ENCODE measurements at places on chromosomes 6 and 20.
A peak's percentile ranks its signal among the peaks of the same experiment; 100 is the strongest.

GRCh38 chr20:38221119-38221589 lies 39.4 kb downstream of the KIAA1755 start:
- peak; percentile 58 for DNase-seq

GRCh38 chr6:28738396-28738765 lies 185.4 kb downstream of the TRIM27 start:
- DNase-seq: no peak

DNA sequence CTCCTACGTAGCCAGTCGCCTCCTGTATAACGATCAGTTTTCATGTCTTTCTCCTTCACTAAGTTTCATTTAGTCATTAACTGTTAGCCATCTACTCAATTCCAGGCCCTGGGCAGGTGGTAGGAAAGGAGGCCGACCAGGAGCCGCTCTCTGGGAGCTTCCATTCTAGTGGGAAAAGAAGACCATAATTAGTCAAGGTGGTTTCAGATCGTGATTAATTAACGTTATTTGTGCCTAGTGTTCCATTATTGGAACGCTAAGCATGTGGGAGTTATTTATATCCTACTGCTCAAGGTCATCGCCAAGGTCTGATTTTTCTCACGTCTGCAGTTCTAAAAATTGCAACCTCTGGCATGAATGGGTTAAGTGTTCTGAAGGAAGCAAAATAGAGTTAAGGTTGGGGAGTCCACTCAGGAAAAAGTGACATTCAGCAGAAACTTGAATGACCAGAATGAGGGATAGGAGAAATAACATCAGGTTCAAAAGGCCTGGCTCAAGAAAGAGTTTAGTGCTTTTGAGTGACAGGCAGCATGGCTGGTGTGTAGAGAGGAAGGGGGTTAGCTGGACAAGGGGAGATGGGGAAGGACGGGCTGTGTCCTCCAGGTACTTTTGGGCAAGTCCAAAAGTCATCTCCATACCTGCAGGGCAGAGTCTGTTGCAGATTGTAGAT lies 812 bp downstream of the SLC9A8 start:
- DNase-seq: no peak

- no peak for DNase-seq
Measured at GRCh38 chr6:156925718-156926607, 148.8 kb downstream of the ARID1B start.

GRCh38 chr6:69489970-69490369 lies 306.8 kb downstream of the LMBRD1 start:
- DNase-seq: no peak

DNA sequence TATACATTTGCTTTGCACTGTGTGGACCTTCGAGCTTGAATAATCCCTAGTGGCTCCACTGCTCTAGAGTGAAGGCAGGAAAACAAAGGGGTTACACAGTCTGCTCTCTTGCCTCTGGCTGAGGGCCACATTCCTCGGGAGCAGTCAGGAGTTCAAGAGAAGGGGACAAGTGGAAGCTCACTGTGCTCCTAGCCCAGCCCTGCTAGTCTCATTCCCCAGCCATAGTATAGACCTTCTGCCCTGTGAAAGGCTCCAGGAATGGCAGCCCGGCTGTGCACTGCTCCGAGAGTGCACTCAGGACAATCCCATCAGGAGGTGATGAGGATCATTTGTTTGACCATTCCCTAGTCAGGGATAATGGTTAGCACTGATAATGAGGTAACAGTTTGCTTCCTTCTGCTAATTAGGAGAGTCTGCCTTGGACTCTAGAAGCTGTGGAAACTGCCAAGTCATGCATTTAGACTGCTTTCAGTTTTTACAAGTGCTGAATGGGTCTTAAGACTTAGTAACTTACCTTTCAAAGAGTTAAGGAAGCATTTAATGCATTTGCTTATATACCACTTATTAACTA lies 8.5 kb downstream of the IYD start:
- DNase-seq: no peak

GRCh38 chr6:35662999-35663398 lies 25.7 kb downstream of the FKBP5 start:
- DNase-seq: no peak

GRCh38 chr6:7252390-7252789 lies 60.6 kb downstream of the SSR1 start:
- DNase-seq: no peak

DNA sequence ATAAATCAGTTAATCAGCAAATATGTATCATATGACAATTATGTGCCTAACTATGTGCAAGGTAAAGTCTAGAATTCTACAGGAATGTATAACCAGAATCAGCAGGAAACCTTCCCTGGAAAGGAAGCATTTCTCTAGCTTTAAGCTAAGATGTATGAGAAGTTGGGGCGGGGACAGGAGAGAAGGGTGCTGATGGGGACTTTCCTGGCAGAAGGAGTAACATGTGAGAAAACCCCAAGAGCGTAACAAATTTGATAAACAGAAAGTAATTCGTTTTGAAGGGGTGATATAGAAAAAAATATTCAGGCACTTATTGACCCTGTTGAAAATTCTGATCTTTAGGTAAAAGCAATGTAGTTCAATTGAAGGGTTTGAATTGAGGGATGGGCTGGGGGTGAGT lies 226.1 kb downstream of the KHDRBS2 start:
- DNase-seq: no peak

- no peak for DNase-seq
Measured at GRCh38 chr6:8557014-8557748, 121.8 kb upstream of the SLC35B3 start.

DNA sequence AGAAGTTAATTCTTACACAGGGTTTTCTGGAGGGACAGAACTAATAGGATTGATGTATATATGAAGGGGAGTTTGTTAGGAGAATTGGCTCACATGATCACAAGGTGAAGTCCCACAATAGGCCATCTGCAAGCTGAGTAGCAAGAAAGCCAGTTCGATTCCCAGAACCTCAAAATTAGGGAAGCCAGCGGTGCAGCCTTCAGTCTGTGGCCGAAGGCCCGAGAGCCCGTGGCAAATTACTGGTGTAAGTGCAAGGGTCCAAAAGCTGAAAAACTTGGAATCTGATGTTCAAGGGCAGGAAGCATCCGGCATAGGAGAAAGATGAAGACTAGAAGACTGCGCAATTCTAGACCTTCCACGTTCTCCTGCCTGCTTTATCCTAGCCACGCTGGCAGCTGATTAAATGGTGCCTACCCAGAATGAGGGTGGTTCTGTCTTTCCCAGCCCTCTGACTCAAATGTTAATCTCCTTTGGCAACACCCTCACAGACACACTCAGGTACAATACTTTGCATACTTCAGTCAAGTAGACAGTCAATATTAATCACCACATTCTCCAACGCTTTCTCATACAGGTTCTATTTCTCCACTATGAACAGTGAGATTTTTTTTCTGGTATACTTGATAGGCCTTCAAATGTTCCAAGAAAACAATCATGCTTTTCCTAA lies 357.0 kb downstream of the LAMA2 start:
- no peak for DNase-seq

DNA sequence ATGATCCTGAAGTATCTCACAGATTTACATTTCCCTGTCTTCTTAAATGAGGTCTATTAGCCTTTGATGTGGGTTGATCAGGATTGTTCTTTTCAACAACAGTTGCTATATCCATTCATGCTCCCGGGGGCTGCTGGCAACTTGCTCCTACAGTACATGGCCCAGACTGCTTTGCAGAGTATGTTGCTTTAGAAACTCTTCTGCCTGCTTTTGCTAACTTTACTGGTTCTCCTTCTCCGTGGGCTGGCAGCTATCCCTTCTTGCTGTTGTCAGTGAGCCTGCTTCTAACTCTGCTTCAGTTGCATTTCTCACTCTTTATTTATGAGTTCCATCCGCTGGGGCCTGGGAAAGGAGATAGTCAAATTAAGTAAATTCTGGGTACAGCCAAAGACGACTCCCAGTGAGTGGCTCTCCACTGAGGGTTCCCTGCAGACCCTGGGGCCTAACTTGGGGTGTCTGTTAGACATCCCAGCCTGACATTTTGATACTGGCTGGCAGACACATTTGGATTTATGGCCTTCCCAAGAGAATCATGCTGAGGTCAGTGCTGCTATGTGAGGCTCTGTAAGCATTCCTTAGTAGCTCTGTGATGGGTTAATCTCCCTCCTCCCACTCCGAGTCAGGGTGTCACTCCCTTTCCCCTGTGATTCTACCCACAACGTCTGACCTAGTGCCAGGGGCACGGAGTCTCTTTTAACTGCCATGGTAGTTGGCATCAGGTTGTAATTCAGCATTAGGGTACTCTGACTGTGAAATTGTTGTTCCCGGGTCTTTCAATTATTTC lies 73.6 kb downstream of the SLX4IP start:
- DNase-seq: no peak

GRCh38 chr6:100116411-100117194 lies 122.6 kb upstream of the MCHR2 start:
- DNase-seq: no peak

DNA sequence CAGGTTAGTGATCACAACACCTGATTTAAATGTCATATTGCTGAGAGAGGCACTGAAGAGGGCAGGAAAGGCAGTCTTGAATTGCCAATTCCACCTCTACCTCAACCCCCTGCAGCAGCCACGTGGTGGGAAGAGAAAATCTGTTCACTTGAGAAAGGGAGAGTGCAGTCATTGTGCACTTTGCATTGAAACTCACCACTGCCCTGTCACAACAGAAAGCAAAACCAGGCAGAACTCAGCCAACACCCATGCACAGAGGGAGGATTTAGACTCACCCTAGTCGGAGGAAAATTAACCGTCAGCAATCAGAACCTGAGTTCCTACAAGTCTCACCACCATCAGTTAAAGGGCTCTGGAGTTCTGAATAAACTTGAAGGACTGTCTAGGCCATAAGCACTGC lies 1040.2 kb downstream of the HACE1 start:
- no peak for DNase-seq

DNA sequence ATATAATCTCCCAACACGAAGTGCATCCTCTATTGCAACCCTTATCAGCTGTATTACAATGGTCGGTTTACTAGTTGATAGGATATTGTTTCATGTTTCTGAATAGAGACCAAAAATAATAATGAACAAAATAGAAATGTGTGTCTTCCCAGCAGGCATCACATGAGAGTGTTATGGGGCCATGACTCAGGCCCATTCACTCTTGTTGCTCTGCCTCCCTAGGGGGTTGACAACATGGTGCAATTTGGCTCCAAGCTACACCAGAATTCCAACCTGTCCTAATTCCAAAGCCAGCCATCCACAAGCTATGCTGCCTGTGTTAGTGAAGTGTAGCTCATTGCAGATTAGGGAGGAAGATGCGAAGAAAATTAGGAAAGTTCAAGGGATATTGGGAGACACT lies 13.1 kb upstream of the SAYSD1 start:
- no peak for DNase-seq

GRCh38 chr20:59453759-59454560 lies 150.4 kb upstream of the PHACTR3 start:
- DNase-seq: no peak

DNA sequence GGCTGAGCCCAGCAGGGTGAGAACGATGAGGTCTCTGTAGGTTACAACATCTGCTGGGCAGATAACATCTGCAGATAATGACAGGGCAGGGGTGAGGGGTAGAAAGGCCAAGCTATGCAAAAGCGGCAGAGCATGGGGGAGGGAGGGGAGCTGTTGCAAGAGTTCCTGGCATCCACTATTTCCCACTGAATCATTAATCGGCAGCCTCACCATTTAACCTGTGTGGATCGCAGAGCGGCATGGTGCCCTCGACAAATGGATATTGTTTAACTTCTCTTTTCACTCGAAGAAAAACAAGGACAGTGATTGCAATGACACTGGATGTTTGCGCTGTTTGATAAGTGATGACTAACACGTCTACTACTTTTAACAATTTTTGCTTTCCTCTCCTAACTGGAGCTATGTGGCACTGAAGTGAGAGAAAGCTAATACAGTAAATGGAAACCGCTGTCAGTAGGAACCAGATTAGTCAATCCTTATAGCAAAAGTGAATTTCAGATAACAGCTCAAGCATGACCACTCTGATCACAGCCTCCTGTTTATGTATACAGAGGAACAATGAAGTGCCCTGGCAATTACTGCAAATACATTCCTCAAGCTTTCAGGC lies 381.5 kb downstream of the TFAP2A start:
- no peak for DNase-seq

DNA sequence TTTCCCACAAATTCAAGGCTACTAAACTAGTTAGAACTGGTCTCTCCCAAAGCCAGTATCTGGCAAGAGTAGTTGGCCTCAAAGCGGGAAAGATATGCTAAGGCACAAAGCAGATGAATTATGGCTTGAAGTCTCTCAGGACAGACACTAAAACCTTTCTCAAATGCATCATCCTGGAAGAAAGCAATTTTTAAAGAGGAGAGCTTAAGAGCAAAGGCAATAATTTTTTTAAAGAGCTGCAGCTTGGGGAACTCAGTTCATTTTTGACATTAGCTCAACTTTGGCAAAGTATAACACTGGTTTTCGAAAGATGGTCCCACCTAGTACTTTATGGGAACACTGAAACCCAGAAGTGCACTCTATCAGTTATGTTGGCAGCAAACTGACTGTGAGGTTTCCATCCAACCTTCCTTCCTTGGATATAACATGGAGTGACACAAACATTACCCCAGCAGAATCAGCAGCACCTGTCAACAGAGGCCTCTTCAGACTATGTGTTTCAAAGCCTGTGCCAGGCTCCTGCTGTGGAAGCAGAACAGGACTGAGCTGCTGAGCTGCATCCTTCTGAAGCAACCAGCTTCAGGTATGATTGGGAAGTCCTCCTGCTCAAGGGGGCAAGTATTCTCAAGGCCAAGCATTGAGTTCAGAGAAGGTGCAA lies 852.3 kb upstream of the HS3ST5 start:
- DNase-seq: no peak

DNA sequence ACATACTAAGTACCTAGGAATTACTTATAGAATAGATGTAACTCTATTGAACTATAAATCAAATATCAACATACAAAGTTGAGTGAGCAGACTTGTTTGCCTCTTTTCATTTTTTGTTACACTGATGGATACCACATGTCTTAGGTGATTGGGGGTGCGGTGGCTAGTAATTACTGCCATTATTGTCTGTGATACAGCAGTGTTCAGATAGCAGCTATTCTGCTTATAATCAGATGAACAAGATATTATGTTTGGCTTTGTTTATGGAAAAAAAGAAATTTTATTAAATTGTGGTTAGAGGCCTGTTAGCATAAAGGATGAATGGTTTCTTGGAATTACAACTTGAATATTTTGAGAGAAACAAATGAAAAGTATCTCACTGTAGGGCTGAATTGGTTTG lies 55.9 kb downstream of the KCNQ5 start:
- no peak for DNase-seq

GRCh38 chr6:23752414-23752813 lies 373.6 kb upstream of the NRSN1 start:
- DNase-seq: no peak

- DNase-seq: no peak
Measured at GRCh38 chr6:148747145-148747470, 278 bp downstream of the UST start.

All from T-helper 9 cell (primary cell).